ENCODE measurements at places on chromosomes 3 and 15.
A peak's percentile ranks its signal among the peaks of the same experiment; 100 is the strongest.

- no peak for DNase-seq
Observed at GRCh38 chr3:72238801-72239200, 453.9 kb upstream of the PROK2 start.

GRCh38 chr15:68794307-68794706 lies 26.4 kb downstream of the ANP32A start:
- no peak for DNase-seq

DNA sequence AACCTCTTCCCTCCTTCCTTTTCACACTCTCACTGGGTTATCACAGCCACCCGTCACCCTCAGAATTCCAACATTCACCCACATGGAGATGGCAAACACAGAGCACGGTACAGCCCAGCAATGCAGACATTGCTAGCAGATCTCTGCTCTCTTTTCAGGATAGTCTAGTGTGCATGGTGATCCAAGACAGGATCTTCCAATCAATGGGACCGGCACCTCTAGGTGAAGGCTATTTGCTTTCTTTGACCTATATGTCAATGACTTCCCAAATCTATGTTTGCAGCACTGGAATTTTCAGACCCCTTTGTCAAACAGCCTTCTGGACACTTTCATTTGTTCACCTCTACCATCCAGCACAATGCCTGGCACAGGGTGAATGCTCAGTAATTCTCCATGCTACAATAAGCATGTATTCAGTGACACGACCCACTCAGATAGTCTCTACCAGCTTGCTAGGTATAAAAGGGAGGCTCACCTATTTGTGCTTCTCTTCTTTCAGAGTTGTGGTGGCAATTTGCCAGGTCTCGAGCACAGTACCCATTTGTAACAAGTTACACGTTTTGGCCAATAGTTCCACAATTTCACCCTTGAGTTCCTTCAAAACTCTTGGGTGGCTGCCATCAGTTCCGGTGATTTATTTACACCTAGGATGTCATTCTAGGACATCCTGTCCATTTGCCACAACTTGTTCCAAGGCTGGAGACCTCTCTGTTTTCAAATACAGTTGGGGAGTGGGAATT lies 279.1 kb upstream of the ICE2 start:
- DNase-seq = no peak

DNA sequence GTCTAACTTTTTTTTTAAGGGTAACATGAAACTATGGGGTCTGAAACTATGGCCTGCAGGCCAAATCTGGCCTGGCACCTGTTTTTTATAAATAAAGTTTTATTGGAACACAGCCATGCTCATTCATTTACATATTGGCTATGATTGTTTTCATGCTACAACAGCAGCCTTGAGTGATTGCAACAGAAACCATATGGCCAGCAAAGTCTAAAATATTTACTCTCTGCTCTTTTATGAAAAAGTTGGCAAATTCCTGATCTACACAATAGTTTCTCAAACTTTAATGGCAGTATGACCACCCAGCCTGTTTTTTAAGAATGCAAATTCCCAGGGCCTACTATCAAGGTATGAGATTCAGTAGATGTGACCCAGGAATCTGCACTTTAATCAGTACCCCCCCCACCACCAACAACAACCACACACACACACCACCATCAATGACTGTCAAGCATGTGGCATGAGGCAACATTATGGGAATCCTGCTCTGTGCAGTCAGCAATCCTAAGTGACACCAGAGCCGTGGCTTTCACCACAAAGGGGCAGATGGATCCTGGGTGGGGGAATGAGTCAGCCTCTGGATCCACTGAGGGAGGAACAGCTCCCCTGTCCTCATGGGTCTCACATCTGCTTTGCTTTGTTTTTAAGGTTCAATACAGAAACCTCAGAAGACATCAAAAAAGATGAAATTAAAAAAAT lies 142.8 kb downstream of the NTRK3 start:
- no peak for DNase-seq

GRCh38 chr15:96559631-96560030 lies 229.1 kb downstream of the NR2F2 start:
- no peak for DNase-seq

DNA sequence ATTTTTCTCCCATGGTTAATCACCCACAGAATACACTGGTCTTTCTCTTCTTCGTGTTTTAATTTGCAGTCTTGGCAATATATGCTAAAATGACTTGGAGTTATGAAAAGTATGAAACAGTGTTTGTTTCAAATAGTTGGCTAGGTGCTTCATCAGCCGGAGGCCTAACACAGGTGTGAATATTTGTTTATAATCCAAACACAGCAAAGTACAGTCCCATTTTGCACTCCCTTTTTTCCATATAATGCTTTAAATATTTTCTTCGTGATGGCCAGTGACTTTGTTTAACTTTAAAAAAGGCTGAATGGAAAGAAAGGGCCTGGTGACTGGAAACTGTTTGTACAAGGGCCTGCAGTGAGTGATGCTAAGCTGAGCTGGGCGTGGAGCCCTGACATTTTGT lies 219.7 kb upstream of the LRIG1 start:
- DNase-seq = no peak

DNA sequence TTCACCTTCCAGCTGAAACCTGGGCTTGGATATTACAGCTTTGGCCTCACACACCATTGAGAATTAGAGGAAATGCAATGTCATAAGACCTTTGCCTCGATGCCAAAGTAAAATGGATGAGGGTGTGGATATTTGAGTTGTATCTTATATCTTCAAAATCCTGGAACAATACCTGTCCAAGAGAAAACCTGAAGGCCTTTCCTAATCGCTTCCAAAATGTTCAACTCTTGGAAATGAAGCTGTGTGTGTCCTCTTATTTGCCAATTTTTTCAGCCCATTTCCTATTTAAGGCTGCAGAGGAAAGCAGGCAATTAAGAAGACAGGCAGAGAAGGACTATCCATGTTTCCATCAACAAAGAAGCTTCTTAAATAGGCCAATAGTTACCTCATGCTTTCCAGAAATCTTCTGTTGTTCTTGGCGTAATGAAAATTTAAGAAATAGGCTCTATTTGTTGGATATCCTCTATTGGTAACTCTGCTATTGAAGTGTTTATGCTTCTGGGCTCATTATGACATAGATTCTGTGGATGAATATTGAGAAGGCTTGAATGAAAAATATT lies 99.5 kb upstream of the ZBTB20 start:
- no peak for DNase-seq

DNA sequence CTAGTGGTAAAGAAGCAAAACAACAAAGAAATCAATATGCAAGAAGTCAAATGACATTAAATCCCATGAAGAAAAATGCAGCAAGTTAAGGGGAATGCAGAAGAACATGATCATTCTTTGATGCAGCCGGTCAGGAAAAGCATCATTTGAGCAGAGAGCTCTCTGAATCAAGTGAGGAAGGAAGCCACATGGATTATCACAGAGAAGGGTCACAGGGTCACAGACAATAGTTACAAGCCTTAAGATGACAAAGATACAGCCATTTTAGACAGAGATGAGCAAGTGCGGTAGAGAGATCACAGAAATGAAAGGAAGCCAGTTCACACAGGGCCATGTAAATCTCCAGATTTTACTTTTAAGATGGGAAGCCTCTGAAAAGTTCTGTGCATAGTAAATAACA lies 43.9 kb downstream of the UBE3A start:
- DNase-seq = no peak

- DNase-seq = no peak
Observed at GRCh38 chr3:156563900-156564682, 9.2 kb upstream of the SSR3 start.

- DNase-seq = no peak
Observed at GRCh38 chr3:6439226-6439625, 421.7 kb upstream of the GRM7 start.

DNA sequence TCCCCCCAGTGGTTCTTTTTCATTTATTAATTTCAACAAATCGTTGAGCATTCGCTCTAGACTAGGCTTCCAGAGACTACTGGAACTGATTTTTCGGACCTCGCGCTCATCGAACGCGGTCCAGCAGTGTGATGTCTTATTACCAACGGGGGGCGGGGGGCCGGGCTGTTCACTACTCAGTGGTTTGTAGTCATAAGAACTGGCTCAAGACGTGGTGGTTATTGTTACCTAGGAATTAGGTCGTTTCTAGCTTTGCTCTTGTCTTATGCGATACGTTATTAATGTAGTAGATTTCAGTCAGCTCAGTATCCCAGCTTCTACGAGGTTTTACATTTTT lies 858 bp downstream of the RBM5 start:
- no peak for DNase-seq

DNA sequence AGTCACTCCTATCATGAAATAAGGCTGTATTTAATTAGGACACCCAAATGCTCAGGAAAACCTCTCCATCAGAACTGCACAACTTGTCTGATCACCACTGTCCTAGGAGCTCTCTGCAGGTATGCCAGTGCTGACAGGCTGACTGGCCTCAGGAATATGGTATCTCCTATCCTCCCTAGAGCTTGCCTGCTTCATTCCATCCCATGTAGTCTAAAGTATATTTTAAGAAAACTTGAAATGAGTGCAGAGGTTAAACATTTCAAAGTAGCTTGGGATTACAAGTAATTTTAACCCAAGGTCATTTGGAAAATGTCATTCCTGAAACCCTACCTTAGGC lies 23.7 kb downstream of the FILIP1L start:
- DNase-seq = no peak

GRCh38 chr15:58934521-58934920 lies 1.0 kb upstream of the SLTM start:
- no peak for DNase-seq

DNA sequence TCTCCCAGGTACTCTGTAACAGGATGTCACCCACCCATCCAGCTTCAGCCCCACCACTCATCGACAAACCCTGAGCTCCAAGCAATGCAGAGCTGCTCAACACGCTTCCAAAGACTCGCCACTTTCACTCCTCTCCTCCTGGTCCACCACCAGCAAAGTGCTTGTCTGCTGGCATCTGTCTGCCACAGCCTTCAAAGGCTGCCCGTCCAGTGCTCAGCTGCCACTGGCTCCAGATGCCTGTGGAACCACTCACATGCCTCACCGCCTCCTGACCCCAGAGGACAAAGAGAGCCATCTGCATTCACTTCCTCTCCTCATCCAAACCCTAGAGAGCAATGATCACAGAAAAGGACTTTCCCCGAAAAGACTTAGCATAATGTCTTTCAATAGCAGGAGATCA lies 109.5 kb upstream of the OCA2 start:
- DNase-seq = no peak

- DNase-seq = no peak
Observed at GRCh38 chr3:16522834-16523233, 9.3 kb upstream of the RFTN1 start.

- no peak for DNase-seq
Observed at GRCh38 chr15:90437516-90437915, 49.5 kb downstream of the IQGAP1 start.

DNA sequence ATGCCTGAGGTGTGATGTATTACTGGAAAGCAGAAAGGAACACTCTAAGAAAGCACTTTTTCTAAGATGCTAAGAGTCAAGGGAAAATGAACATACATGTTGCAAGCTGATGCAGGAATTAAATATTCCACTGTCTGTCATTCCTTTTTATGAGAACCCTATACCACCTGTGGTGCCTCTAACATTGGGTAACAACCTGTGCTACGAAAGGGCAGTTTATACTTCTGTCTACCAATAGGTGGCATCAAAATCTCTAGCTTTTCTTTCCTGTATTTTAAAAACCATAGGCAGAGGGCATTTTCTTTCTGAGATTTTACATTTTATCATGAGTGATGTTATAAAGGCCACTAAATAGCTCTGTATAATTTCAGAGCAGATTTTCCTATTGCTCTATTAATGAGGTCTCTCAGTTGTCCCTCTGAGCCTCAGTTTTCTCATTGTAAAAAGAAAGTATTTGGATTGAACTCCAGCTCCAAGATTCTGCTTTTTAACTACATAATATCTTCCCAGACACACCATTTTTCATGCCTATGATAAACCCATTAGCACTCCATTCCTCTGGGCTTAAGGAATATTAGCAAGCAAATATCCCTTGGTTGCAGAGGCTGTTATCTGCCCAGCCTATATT lies 3.5 kb upstream of the CPNE4 start:
- DNase-seq = no peak

GRCh38 chr15:40769274-40770146 lies at the start of gene C15orf62:
C15orf62 (plus strand) TSS chr15:40769980; CDS start chr15:40770496, 516 bp downstream.
- DNase-seq = no peak

GRCh38 chr3:139325551-139325950 lies 18.3 kb upstream of the MRPS22 start:
- DNase-seq = no peak

DNA sequence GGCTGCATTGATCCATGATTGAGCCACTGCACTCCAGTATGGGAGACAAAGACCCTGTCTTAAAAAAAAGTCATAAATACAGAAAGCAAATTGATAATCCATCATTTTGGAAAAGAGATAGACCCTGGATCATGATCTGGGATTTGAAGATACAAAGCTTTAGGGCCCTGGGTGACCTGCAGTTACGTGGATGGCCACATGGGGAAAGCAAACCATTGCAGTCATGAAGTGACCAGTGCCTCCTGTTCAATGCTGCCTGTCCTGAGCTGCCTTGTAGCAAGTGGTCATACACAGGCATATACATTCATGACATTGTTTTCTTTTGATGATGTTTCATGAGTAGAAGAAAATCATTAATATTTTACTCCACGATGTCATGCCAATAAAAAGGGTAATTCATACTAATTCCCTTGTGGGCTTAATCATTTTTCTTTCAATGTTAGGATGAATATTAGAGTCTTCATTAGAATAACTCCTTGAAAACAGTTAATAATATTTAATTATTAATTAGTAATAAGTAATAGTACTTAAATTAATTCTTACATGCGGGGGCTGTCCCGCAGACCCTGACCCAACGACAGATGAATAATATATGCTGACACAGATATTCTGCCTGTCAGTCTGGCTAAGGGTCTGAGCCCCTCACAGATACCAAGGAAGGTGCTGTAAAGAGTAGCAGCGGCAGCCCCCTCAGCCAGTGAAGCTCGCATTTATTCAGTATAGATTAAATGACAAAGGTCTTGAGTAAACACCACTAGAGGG lies 109.0 kb upstream of the UNC13C start:
- no peak for DNase-seq

- DNase-seq = peak; percentile 64
Observed at GRCh38 chr15:40217166-40217824, 21.6 kb upstream of the PAK6 start.

DNA sequence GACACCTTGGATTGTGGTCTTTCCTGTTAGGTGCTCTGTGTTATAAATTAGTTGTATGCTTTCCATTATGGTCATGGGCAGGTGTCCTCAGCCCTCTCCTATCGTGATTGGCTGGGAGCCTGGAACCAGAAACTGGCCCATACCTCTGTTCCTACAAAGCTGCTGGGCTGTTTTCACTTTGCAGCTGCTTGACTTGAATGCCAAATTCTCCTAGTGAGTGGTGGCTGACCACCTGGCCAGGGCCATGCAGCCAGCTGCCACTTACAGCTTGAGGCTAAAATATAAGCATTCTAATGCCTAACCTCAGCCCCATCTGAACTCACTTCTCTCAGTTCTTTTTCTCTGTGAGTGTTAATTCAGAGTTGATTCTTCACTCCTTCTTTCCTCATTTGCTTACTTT lies 239.3 kb upstream of the GBE1 start:
- DNase-seq = no peak

DNA sequence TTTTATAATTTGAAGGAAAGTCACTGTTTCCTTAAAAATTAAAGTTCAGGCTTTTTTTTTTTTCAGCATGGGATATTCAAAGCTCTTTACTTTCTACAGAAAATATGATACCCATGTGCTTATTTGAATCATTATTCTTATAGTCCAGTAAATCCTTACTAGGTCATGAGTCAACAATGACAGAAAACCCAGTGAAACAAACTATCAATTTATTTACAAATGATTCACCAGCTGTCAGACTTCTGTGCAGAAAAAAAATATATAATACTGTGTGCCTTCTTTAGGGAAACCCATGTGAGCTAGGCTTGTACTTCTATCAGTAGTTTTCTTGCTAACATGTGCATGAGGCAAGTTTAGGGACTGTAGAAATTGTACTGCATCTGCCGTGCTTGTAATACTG lies 1.2 kb downstream of the ACP3 start:
- no peak for DNase-seq
